Activated naive CD4-positive, alpha-beta T cell (primary cell): ENCODE measurements at places on chromosomes 1 and 21.

DNA sequence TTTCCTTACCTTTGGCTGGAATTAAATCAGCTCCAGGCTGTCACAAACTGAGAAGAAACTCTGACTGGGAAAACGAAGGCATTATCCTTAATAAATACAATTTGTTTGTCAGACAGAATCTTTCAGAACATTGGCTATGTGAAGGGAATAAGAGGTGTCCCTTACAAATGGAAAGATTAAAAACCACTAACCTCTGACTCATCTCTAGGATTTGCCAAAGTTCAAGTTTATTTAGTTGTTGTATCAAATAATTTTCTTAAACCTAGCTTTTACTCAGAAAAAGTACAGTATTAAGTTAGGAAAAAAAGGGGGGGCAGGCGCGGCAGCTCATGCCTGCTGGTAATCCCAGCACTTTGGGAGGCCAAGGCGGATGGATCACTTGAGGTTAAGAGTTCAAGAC lies 15.7 kb downstream of the SERTAD4 start:
- DNase-seq = no peak

DNA sequence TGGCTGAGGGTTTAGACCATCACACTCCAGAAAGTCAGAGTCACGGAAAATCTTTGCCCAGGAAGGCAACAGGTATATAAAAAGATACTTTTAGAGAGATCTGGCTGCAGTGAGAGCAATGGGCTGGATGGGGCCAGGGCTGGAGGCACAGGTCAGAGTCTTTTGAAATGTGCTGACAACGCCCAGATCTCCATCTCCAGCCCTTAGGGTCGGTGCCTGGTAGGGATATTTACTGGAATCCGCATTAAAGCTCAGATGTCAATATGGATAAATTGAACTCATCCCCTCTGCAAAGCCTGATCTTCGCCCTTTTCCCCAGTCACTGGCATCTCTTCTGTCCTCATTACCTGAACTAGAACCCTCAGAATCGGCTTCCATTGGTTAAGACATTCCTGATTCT lies 82.2 kb downstream of the BCAR3 start:
- DNase-seq = no peak

DNA sequence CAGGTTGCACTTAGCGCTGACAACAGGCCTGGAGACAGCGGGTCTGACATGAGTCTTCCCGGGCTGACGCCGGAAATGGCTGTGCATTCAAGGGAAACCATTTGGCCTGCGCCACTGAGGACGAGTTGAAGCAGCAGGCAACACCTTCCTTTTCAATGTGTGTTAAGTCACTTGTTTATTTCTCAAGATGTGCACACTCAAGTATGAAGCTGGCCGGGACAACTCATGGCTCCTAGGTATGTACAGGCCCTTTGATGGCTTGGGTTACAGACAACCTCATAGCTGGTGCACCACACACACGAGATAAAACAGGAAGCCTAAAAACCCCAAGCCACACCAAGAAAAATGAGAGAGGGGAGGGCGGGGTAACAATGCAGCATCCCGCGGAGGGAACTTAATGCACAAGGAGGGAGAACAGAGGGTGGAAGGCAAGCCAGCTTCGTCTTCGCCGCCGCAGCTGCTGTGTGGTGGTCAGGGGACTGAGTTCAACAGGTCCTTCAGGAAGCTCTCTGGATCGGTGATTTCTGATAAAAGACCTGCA lies 118.0 kb upstream of the IFFO2 start:
- DNase-seq = no peak

GRCh38 chr1:118988186-118989005 lies at the start of gene TBX15:
TSS of gene TBX15 (minus strand) at chr1:118988343. CDS start at chr1:118987795, 548 bp downstream.
- no peak for DNase-seq

GRCh38 chr1:38613996-38614395 lies 245.6 kb downstream of the RRAGC start:
- no peak for DNase-seq

GRCh38 chr1:38050397-38051078 lies 3.9 kb upstream of the POU3F1 start:
- DNase-seq = no peak

- peak; percentile 27 for DNase-seq
Observed at GRCh38 chr1:15501208-15502032, 22.6 kb downstream of the CASP9 start.

GRCh38 chr1:162003830-162004215 lies 19.8 kb downstream of the OLFML2B start:
- DNase-seq = no peak

GRCh38 chr1:158149175-158149574 lies 31.5 kb upstream of the CD1D start:
- no peak for DNase-seq

- DNase-seq = no peak
Observed at GRCh38 chr1:177126267-177126666, 38.2 kb downstream of the ASTN1 start.

DNA sequence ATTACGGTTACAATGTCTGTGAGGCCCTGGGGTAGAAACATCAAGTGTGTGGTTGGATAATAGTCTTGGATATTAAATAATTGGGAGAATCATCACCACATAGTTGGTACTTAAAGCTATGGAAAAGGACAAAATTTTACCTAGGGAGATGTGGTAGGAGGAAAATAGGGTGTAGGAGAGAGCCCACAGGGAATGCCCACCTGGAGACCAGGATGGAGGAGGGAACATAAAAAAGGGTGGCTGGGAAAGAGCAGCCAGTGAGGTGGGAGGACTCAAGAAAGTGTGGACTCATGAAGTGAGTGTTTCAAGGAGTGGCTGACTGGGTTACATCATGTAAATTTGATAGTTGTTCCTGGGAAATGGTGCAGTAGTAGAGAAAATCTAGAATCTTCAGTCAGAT lies 3.0 kb upstream of the SOX13 start:
- DNase-seq = no peak

- DNase-seq = no peak
Observed at GRCh38 chr1:40803902-40804301, 20.3 kb downstream of the KCNQ4 start.

- DNase-seq = no peak
Observed at GRCh38 chr1:154784924-154785531, 85.1 kb downstream of the KCNN3 start.

- no peak for DNase-seq
Observed at GRCh38 chr21:14711287-14711686, 165.2 kb upstream of the SAMSN1 start.
